Activated CD4-positive, CD25-positive, alpha-beta regulatory T cell (primary cell): ENCODE measurements at places on chromosomes 11 and 22.

DNA sequence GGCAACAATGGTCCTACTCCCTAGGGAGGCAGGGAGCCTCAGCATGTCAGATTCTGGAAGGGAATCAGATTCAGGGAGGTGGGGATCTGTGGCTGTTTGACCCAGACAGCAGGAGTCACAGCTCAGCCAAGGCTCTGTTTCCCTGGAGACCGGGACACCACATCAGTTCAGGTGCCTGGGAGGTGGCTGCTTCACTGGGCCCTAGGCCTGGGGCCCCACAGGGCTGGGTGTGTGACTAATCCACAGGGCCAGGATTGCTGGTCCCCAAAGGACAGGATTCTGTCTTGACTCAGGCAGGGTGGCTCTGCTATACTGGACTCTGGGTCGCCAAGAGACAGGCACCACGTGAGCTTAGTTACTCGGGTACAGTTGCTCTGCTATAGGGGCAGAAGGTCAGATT, 3.5 kb upstream of the OR5AN1 start:
- no peak for DNase-seq

DNA sequence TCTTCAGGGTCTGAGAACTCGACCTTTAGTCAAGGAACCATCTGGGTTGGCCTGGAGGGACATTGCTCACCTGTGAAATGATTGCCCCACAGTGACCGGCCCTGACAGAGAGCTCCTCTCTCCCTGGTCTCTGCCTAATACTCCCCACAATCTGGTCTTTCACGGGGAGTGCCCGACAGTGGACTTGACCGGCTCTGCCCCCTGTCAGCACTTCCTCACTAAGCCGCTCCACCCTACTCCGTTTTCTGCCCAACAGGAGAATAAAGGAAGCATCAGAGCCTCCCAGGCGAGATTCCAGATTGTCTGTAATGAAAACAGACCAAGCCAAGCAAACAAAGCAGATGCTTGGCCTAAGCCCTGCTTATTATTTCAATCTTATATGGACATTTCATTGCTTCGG, 87.8 kb downstream of the FBXO7 start:
- DNase-seq: no peak

GRCh38 chr22:21033895-21034294, 1.5 kb upstream of the SLC7A4 start:
- no peak for DNase-seq

GRCh38 chr22:39182478-39183030, 30.1 kb upstream of the CBX7 start:
- no peak for DNase-seq

GRCh38 chr11:109733245-109733644, 311.3 kb downstream of the C11orf87 start:
- no peak for DNase-seq

GRCh38 chr11:47348859-47349258, 3.6 kb downstream of the MYBPC3 start:
- no peak for DNase-seq
